ENCODE measurements at places on chromosomes 16 and 17.

DNA sequence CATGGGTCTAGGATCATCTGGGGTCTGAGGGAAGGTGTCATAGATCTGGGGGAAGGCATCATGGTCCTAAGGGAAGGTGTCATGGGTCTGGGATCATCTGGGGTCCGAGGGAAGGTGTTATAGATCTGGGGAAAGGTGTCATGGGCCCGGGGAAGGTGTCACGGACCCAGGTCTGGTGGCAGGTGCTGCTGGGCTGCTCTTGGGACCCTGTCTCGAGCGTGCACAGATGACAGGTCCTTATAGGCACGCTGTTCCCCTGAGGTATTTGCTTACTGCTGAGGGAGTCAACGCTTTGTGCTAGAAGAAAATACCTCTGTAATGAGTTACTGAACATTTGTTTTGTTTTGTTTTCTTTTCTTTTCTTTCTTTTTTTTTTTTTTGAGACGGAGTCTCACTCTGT lies 1.4 kb downstream of the RAB40C start:
- DNase-seq, result no peak

DNA sequence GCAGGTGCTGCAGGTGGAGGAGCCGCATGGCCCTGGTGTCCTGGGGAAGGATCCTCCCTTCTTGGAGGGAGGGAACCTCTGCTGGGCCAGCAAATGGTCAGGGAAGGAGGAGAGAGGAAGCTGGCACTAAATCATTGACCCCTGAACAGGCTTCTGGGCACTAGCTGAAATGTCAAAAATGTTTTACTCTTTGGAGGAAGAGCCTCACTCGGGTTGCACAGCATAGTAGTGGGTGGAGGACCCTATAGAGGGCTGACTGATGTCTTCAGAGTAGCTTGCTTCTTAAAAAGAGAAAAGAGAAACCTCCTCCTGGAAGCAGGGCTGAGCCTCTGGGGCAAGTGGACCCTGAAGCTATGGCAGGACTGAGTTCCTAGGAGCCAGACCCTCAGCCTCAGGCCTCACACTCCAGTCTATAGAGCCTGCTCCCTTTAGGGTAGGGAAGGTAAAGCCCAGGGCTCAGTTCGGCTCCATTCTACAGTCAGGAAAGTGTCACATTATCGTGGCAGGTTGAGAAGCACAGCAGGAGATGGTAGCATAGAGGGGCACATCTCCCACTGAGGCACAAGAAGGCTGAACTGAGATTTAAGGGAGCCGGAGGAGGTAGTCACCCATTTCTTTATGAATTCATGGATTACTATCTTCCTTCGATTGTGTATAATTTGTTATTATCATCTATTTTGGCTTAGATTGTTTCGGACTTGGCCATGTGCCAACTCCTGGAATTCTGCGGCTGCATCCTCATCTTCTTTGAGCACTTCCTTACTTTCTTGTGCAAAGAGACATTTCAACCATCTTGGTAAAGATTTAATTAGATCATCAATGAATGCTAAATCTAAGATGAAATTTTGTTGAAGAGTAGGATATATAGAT lies 7.3 kb upstream of the CUEDC1 start:
- no peak for DNase-seq

DNA sequence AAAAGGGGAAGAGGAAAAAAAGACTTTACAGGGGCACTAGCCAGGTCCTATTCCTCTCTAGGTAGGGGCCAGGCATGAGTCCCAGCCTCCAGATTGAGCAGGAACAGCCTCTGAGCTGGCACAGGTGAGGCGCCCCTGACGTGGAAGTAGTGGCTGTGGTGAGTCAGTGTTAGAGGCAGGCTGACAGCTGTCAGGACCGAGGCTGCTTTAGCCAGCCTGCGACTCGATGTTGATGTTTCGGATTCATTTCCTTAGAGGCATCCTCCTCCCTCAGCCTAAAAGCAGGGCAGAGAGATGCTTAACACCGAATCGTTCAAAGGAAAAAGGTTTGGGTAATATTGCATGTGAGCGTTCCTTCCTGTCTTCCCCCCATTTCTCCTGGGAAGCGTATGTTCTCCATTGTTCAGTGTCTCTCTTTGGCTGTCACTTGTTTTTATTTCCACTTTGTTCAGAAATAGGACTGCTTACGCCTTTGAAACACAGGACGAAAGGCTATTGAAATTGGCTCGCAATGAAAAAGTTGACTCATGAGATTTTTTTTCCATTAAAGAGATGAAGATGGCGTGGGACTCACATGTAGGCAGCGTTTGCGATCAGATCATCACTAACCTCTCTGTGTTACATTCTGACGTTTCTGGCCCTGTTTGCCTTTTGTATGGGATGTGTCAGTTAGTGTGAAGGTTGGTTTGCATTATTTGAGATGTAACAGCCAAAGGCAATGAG lies 1.3 kb downstream of the KIAA0513 start:
- peak; percentile 33 for DNase-seq

DNA sequence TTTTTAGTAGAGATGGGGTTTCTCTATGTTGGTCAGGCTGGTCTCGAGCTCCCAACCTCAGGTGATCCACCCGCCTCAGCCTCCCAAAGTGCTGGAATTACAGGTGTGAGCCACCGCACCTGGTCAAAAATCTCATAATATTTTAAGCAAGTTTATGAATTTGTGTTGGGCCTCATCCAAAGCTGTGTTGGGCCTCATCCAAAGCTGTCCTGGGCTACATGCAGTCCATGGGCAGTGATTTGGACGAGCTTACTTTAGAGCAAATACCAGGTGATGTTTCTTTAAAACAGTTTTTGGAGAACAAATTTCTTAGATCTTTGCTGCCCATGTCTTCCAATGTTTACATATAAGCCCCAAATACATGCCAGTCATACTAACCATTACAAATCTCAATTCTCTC lies 84.4 kb upstream of the C17orf78 start:
- DNase-seq, result no peak

DNA sequence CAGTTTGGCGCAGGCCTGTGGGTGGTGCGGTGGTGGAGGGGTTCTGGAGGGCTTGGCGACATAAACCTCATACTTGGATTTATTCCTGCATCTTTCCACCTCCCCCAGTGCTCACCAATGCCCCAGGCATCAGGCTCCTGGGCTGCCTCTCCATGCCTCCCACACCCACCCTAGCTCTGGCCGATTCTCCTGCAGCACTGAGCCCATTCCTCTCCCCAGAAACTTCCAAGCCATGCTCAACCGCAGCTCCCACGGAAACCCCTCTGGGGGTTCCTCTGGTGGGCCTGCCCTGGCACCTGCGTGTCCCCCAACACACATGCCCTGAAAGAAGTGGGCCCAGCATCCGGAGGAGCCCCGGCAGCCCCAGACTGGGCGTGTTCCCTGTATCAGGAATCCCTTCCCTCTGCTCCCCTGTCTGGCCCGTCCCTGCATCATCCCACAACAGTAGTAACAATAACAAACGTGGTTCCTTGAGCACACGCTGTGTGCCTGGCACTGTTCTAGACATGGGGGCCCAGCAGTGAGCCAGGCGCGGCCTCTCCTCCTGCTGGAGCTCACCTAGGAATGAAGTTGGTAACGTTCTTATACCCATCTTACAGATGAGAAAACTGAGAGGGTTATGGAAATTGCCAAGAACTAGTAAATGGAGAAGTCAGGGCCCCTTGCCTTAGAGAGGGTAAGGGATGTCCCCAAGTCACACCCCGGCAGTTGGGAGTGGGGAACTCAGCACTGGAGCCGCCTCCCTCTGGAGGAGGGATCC lies 2.3 kb downstream of the PRSS21 start:
- DNase-seq, result no peak

DNA sequence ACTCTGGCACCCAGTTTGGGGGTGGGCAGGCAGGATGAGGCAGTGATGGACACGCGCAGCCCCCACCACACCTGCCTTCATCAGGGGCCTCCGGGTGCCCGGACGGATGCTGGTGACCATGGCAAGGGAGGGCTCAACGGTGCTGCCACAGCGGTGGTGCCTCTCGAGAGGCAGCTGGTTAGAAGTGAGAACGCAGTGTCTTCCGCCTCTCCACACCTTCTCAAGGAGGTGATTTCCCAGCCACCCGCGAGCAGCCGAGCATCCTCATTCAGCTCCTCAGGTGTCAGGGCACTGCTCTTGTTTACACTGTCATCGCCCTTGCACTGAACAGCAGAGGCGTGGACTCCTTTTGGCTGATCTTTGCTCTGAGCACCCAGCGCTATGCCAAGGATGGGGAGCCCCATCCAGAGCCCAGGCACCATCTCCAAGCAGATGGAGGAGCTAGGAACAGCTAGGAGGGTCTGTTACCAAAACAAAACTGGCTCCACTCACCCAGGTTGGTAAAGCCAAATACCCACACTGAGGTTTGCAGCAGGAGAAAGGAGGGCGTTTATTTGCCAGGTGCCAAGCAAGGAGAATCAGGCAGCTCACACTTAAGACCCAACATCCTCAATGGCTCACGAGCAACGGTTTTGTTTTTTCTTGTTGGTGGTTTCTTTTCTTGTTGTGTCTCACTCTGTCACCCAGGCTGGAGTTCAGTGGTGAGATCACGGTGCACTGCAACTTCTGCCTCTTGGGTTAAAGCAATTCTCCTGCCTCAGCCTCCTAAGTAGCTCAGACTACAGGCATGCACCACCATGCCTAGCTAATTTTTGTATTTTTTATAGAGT lies 174.3 kb upstream of the TNRC6C start:
- no peak for DNase-seq

- peak; percentile 91 for DNase-seq
These were observed 812 bp upstream of the PPP1R9B start for GRCh38 chr17:50151041-50151936.

DNA sequence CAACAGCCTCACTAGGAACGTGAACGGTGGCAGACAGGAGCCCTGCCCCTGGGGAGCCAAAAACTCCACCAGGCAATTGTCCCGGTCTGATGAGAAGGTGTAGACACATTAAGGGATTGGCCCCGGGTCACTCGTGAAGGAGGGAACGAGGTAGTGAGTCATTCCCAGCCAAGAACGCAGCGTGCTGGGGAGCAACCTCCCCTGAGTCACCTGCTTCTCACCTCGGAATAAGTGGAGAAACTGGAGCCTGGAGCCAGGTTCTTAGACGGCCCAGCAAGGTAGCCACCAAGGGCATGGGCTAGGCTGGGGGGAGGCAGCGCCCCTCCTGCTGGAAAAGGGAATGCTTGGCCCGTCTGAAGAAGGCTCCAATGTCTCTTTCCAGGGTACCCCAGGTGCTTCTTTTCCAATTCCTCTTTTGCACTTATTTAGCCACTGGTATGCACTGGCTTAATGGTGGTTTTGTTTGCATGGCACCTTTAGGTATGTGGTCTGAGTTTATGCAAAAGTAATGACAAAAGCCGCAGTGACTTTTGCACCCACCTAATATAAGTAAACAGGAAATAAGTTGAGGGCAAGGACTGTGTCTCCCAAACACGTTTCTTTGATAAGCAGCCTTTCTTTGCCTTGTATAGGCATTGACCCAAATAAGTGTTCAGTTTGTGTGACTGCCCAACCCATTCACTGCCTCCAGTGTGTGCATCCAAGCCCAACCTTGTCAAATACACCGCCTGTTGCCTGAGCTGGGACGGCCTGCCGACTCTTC lies 1.8 kb upstream of the HELZ start:
- no peak for DNase-seq

DNA sequence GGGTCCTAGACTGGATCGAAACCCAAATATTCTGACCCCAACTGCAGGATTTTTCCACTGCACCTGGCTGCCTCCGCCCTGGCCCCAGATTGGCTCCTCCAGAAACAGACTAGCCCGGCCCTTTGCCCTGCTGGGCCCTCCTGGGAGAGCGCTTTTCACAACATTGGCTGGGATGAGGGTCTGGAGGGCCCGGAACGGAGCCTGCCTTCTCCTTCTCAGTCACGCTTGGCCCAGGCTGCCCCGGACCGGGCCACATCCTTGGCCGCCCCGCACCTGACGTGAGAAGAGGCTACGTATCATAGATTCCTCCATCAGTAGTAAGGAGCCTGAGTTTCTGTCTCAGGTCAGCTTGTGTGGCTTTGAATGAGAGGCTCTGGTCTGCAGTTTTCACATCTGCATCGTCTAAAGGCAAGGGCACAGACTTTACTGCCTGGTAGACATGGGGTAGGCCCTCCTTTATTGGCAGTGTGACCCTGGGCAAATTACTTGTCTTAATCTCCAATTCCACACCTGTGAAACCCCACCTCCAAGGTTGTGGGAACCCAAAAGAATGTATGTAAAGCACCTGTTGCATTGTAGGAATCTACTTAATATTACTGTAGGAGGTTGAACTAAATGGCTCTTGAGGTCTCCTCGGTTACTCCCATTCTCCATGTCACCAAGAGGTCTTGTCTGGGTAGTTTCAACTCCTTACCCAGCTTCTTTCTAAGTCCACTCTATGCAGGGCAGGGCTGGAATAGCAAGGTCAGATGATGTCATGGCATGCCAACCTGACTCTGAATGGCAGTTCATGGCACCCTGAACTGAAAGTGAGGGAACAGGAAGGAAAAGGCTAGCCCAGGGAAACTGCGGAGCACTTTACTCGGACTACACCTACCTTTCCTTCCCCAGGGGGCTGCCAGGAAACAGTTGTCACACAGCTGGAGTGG lies 661 bp downstream of the LRRC3C start:
- DNase-seq, result no peak

DNA sequence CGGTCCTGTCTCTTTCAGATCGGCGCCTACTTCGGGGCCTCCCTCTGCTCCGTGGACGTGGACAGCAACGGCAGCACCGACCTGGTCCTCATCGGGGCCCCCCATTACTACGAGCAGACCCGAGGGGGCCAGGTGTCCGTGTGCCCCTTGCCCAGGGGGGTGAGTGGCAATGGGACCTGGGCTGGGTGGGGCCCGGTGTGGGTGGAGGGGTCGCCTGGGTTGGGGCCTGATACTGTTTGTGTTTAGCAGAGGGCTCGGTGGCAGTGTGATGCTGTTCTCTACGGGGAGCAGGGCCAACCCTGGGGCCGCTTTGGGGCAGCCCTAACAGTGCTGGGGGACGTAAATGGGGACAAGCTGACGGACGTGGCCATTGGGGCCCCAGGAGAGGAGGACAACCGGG lies 37.7 kb downstream of the ITGAM start:
- no peak for DNase-seq

- DNase-seq, result no peak
These were observed 37.2 kb upstream of the ENDOV start for GRCh38 chr17:80377798-80378197.

DNA sequence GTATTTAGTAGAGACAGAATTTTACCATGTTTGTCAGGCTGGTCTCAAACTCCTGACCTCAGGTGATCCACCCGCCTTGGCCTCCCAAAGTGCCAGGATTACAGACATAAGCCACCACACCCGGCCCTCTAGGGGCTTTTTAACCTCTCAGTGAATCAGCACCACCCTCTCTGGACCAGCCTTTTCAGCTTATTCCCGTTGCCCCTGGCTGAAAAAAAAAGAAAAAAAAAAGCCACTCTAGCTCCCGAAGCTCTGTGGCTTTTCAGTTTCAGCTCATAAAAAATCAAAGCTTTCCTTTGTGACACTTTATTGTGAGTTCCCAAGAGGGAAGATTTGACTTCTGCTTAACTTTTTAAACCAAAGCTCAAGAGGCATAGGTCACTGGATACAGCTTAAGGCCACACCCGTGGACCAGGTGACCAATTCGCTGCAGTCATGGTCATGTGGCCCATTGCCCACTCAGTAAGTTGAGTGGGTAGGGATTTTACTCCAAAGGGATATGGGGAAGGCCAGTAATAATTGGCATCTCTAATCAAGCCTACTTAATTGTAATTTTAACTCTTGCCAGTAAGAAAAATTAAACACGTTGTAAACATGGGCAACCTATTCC lies 46.6 kb upstream of the MED13 start:
- DNase-seq, result no peak

Measured in NCI-H524 (cell line).